Natural killer cell (primary cell): ENCODE measurements at places on chromosomes 1 and 21.

DNA sequence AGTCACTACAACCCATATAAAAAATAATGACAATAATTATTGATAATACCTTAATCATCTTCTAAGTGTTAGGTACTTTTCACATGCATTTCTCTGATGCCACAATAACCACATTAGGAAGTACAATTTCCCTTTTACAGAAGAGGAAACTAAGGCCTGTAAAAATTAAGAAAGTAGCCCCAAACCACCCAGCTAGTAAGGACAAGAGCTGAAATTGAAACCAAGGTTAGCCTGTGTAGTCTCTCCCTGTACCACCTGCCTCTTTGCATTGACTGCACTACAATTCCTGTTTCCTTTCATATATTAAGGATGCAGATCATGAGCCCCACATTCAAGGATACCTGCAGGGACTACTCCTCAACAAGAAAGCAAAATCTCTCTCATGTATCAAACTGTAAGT, 288.8 kb downstream of the GPATCH2 start:
- DNase-seq: no peak

GRCh38 chr1:156608981-156609380, 7.7 kb upstream of the GPATCH4 start:
- DNase-seq: peak; percentile 80

- no peak for DNase-seq
Measured at GRCh38 chr1:112322983-112323678, 72.9 kb upstream of the CTTNBP2NL start.

DNA sequence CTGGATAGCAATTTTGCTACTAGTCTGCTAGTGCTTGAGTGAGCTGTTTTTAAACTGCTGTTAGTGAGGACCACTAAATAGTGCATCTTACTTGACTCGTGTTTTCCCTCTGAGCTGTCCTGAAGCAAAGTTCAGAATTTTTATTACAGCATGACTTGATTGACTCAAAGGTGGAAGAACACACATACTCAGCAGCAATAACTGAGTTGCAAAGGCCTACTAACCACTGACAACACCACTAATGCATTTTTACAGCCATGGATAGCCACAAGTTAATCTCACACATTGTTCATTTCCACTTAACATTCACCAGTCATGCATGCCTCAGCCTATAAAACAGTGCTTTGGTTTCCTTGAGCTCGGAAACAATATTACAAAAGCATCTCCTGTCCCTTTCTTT, 148.7 kb downstream of the RUNX1 start:
- DNase-seq: no peak

DNA sequence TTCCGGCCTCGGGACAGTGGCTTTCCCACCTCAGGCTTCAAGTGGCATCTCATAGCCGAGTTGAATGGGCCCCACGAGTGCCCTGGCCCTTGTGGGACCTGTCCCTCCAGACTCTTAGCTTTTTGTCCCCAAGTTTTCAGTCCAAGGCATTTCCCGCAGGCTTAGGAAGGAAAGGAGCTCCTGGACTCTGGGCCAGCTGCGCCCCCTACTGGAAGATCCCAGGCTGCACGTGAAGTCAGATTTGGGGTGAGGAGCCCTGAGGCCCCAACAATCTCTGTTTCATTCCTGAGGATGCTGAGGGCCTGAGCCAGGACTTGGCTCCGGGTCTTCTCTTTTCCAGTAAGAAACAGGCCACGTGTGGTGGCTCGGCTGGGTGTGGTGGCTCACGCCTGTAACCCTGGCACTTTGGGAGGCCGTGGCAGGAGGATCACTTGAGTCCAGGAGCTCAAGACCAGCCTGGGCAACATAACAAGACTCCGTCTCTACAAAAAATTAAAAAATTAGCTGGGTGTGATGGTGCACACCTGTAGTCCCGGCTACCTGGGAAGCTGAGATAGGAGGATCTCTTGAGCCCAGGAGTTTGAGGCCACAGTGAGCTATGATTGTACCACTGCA, 67.4 kb downstream of the ARHGEF10L start:
- peak; percentile 46 for DNase-seq

DNA sequence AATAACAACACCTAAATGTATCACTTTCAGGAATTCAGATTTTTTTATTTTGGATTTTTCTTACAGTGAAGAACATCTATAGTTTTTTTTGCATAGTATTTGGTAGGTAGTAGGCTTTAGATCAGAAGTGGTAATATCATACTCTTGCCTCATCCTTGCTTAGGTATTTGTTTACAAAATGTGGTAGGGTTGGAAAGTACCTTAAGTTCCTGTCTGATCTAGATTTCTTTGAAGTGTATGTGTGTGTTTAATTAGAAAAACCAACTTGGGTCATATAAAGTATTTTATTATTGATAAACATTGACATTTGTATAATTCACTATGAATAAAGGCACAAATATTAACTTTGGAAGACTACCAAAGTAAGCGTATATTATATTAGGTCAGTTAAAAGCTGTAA, 85.3 kb upstream of the GPR88 start:
- DNase-seq: no peak

DNA sequence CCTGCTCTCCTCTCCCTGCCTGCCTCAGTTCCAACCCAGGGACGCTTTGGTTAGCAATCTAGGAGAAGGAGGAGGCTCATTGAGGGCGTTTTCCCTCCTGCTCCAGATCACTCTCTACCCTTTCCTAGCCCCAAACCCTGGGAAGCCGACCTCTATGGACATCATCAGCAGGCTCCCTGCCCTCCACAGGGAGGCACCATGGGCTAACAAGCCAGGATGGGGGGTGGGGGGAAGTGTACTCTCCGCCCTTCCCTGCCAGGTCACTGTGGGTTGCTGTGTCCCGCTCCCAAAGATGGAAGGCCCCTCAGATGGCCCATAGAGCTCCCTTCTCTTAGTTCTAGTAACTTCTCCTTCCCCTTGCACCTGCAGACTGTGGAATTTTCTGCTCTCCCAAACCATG, 35.7 kb downstream of the KCND3 start:
- DNase-seq: no peak

DNA sequence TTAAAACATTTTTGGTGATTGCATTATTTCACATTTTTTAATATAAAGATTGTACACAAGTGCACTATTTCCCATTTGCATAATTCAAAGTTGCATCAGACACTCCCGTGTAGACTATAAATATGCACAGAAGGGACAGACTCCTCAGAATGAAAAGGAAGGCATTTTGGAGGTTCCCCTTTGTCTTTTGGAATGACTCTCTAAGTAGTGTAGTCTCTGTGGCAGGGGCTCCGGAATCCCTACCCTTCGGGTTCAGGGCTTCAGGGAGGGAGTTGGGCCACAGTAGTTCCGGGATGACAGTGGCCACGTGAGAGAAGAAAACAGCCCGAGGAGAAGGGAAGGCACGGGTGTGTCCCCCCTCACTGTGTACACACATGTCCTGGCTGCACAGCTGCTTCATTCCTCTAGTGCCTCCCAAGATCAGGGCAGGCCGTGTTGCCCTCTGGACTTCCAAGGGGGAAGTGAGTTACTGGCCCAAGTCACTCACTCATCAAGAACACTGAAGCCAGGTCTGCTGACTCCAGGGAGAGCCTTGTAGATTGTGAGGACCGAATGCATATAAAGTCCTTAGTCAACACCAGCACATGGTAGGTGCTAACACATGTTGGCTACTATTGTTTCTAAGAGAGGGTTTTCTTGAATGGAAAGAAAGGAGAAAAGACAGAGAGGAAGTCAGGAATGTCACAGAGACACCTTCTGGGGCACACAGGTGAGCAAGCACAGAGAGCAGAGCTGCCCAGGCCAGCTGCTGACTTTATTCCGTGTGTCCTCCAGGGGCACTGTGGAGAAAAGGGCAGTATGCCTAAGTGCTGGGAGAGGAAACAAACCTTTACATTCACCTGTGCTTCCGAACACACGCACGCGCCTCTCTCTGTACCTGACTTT, 39.8 kb downstream of the LHX4 start:
- peak; percentile 13 for DNase-seq

DNA sequence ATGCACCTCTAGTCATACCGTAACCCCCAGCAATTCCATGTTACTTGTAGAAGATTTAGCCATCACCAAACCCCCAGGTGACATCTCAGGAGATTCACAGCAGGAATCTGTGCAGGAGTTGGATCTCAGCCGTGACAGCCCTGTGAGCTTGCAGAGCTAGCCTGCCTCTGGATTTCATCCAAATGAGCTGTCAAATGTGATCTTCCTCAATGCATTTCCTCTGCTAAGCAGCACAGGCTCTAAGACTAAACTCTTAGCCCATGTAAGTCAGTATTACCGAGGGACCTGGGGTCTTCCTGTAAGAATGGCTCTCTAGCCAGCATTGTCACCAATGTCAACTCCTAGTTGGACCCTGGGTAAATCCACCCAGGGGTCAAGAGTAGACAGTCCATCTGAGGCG, 41.7 kb downstream of the UMODL1 start:
- no peak for DNase-seq

DNA sequence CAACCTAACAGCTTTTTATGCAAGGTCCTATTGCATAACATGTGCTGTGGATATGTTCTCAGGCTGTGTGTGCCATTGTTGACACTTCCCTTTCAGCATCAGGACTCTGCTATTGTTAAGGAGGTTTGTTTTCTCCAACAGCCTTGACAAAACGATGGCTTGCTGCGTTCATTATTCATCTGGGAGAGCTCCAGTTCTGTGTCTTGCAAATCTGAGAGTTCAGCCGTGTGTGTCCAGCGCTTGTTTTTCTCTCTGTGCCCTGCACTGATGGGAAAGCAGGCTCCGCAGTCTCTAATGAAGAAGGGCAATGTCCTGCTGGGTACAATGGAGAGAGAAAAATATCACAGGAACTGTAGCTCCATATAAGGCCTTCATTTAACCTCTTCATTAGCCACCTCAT, 63.7 kb downstream of the CLDN17 start:
- no peak for DNase-seq

DNA sequence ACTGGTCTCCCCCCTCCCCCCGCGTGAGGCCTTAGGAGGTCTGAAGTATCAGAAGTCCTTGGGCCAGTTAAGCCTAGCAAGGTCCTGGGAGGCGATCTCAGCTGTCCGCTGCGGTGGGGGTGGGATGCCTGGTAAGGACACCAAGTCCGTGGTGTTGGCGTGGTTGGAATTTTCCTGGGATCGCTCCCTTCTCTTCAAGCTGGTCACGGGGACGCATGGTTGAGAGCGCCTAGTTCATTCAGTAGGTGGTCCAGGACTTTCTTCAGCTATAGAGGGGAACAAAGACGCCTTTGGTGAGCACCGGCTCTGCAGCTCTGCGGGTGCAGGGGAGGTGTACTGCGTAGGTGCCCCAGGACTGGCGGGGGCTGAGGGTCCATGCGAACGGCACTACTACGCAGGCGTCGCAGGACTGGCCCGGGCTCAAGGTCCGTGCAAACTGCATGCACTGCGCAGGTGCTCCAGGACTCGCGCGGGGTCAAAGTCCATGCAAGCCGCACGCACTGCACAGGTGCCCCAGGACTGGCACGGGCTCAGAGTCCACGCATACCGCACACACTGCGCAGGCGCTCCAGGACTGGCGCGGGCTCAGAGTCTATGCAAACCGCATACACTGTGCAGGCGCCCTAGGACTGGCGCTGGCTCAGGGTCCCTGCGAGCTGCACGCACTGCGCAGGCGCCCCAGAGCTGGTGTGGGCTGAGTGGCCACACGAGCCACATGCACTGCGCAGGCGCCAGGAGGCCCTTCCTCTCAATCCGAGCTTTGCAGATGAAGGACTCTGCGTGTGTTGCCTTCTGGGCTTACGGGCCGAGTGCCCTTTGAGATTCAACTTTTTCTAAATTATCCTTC, 36.6 kb upstream of the HMGN1 start:
- peak; percentile 70 for DNase-seq

GRCh38 chr21:29547998-29548397, 249.3 kb downstream of the BACH1 start:
- DNase-seq: no peak

- no peak for DNase-seq
Measured at GRCh38 chr1:37238364-37239224, 204.3 kb upstream of the GRIK3 start.

GRCh38 chr1:96233422-96233821, 488.2 kb upstream of the PTBP2 start:
- no peak for DNase-seq

- no peak for DNase-seq
Measured at GRCh38 chr1:118250232-118250631, 65.2 kb upstream of the SPAG17 start.

GRCh38 chr1:162910161-162910560, 49.2 kb upstream of the CCDC190 start:
- no peak for DNase-seq

GRCh38 chr1:90204023-90204590, 209.2 kb downstream of the ZNF326 start:
- DNase-seq: no peak

GRCh38 chr1:95247607-95248006, 13.6 kb downstream of the RWDD3 start:
- no peak for DNase-seq

- no peak for DNase-seq
Measured at GRCh38 chr1:161531986-161532643, 7.8 kb downstream of the HSPA6 start.

DNA sequence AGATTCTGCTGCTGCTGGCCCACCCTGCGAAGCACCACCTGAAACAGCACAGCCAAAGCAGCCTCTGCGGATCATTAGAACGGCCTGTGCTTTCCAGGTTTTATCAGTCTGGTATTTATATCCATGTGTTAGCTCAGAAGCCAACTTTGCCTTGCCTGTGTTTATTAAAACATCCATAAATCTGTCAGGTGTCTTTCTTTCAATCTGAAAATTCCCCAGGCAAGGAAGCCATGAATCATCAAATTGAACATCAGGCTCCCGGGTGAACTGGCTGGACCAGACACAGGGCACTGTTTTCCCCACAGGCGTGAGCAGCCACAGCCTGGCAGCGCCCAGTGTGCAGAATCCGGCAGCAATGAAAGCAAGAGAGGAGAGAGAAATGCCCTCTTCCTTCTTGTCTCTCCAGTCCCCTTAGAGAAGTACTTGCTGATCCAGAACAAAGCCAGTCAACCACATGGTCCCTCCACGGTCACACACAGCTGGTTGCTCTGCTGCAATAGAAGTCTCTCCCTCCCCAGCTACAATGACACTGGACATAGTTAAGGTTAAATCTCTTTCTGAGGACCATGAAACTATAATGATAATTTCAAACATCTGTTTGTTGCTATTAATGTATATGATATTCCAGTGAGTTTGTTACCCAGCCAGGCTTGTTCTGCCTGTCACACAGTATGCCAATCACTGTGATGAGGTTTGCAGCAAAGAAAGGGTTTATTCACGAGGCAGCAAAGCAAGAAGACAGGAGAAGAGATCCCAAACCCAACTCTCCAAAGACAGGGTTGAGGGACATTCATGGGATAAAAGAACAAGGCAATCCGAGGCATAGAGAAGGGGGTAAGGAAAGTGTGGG, 212.1 kb upstream of the FMN2 start:
- DNase-seq: no peak

GRCh38 chr1:40477678-40478053, 576 bp downstream of the ZFP69 start:
- DNase-seq: peak; percentile 30

GRCh38 chr1:94623560-94624148, 82.1 kb upstream of the F3 start:
- DNase-seq: no peak

GRCh38 chr1:29172415-29172939, 9.2 kb downstream of the SRSF4 start:
- no peak for DNase-seq
